Osteoblast (primary cell): ENCODE measurements at places on chromosomes 13 and 19. TPM values are rescaled to one million over a fixed set of nuclear protein-coding genes. Genes with fewer than 3 reads are reported as not detected.

The SEMA6B gene
- total RNA-seq, result 0.29 and 0.36 TPM in 2 replicates

The MYO1F gene
- under 0.01 and 0.72 TPM in 2 replicates for total RNA-seq

The NFIC gene
- total RNA-seq, result 57.2 and 61.2 TPM in 2 replicates

DNA sequence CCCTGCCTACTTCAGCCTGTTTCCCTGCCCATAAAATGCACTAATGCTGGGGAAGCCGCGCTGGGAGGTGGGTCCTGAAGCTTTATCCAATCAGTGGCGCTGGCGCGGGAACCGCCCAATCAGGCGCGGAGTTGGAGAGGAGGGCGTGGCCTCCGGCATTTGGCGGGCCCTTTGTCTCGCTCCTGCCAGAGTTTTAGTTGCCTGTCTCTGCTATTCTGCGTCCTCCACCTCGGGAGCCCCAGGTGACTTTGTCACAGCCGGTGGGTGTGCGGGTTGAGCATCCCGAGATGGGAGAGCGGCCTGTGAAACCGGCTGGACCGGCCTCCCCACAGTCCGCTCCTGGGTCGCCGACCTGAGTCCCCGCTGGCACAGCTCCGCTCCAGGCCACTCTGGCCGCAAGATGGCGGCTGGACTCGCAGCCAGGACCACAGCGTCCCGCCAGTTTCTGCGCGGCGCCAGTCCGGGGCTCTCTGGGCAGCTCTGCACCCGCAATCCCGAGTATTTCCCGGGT is 30.7 kb upstream of the ZNF429 start:
- DNase-seq, result peak; percentile 97
- no peaks in the 10 kb centered on the region for H3K36me3 ChIP-seq
- H3K27ac ChIP-seq, result no peak overlapping the region
- no peaks in the 10 kb centered on the region for H3K4me1 ChIP-seq

DNA sequence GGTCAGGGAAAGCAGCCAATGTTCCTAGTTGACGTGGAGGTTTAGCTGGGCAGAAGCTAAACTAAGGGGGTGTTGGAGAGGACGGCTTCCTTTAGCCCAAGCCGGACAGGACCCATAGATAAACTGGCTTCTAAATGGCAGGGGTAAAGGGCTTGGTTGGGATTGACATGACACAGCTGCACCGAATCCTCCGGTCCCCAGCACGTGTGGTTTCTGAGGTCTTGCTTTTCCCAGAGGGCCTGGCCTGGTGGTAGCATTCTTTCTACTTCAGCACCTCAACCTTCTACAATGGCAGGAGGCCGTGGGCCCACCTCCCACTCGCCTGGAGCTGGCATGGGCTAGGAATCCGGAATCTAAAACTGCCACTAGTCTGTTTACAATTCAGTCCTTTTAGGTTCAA is 163.0 kb downstream of the FGF9 start:
- H3K4me3 ChIP-seq, result no peak overlapping the region
- H3K4me1 ChIP-seq, result no peaks in the 10 kb centered on the region
- no peak overlapping the region for H3K27ac ChIP-seq

- H3K36me3 ChIP-seq, result no peaks in the 10 kb centered on the region
- H3K4me3 ChIP-seq, result no peak overlapping the region
- DNase-seq, result no peak
Measured at GRCh38 chr13:74596691-74597090, 462.5 kb upstream of the KLF12 start.

GRCh38 chr19:10070730-10071446 is 15.2 kb upstream of the SHFL start:
- H3K27ac ChIP-seq, result no peak overlapping the region
- no peaks in the 10 kb centered on the region for H3K27me3 ChIP-seq
- H3K4me1 ChIP-seq, result no peaks in the 10 kb centered on the region
- H3K4me3 ChIP-seq, result no peak overlapping the region
- H3K36me3 ChIP-seq, result no peaks in the 10 kb centered on the region
